ENCODE measurements at places on chromosomes 6 and 20.

DNA sequence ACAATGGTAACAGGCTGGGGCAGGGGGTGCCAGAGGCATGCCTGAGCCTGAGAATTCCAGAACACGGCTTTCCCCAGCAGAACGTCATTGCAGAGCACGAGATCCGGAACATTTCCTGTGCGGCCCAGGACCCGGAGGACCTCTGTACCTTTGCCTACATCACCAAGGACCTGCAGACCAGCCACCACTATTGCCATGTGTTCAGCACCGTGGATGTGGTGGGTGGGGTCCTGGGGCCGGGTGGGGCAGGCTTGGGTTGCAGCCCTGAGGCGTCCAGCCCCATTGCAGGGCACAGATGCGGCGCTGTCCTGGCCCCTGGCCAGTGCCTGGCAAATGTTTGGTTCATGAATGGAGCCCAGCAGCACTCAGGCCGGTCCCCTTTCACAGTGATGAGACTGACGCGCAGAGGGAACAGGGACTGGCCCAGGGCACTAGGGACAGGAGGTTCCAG, 57.1 kb downstream of the TCP11 start:
- peak; percentile 47 for DNase-seq

GRCh38 chr6:75693534-75693933, 55.5 kb upstream of the MYO6 start:
- DNase-seq: no peak

GRCh38 chr20:38751360-38751976, 3.2 kb downstream of the ACTR5 start:
- DNase-seq: no peak

- DNase-seq: no peak
Measured at GRCh38 chr6:150712505-150713252, 113.0 kb downstream of the PLEKHG1 start.

GRCh38 chr6:5453546-5453945, 192.2 kb downstream of the FARS2 start:
- no peak for DNase-seq
